ENCODE measurements at places on chromosomes 7 and 10.

DNA sequence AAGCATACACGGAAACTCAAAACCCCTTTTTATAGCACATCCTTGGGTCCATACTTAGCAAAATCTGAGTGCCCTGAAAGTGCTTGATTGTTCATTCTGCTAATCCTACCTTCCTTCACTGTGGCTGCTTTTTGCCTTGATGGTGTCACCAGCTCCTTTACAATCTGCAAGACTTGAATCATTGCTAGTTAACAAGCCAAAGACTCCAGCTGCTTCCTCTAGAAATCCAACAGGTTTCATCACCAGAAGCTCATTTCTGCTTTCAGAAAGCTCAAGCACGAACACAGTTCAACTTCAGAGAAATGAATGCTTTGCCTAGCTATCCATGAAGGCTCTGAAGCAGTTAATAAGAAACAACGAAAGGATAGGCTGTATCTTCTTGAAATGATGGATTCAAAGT, 38.0 kb downstream of the USP6NL start:
- peak; percentile 41 for DNase-seq

DNA sequence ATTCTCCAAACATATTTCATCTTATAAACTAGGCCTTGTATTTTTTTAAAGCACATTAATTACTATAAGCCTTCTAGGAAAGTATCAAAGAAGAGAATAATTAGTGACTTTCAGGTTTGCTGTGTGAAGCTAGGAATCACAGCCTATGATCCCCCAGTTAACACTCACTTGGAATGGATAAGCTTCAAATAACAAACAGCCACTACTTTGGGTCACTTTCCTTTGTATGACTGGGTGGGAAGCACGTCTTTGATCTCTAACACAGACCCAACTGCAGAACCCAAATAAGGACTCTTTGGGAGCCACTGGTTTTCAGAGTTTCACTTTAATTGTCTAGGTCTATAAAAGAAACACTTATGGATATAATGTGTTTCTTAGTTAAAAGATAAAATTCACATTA, 769.3 kb downstream of the MAGI2 start:
- peak; percentile 20 for DNase-seq

DNA sequence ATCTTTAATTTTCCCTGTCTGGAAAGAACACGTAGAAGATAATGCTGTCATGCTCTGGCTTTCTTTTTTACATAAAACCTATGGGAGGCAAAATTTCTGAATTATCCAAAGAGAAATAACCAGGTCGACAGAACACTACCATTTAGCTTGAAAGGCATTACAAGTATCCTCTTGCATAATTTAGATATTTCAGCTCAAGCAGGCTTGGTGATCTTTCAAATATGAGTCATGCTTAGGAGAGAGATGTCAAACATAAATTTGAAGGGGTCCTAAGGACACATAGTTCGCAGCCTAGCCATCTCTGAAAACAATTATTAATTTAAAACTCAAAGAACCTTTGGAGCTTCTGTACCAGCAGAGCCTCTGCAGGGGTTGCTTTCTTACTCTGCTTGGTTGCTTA, 100.9 kb downstream of the FAS start:
- no peak for DNase-seq

GRCh38 chr10:59617996-59618395, 91.7 kb downstream of the SLC16A9 start:
- DNase-seq, result no peak

Data from neural progenitor cell (in vitro differentiated cells).